ENCODE measurements at places on chromosomes 12 and 14.
A peak's percentile ranks its signal among the peaks of the same experiment; 100 is the strongest.

- no peak for DNase-seq
Observed at GRCh38 chr12:52494518-52494917, 1.5 kb upstream of the KRT6A start.

- DNase-seq, result peak; percentile 68
Observed at GRCh38 chr14:25042362-25043299, 7.3 kb downstream of the STXBP6 start.

- no peak for DNase-seq
Observed at GRCh38 chr14:74563233-74563585, 48.8 kb downstream of the LTBP2 start.

GRCh38 chr12:69129017-69129416, 110.4 kb upstream of the CPSF6 start:
- no peak for DNase-seq

- no peak for DNase-seq
Observed at GRCh38 chr12:130158754-130159059, 3.6 kb upstream of the FZD10 start.

DNA sequence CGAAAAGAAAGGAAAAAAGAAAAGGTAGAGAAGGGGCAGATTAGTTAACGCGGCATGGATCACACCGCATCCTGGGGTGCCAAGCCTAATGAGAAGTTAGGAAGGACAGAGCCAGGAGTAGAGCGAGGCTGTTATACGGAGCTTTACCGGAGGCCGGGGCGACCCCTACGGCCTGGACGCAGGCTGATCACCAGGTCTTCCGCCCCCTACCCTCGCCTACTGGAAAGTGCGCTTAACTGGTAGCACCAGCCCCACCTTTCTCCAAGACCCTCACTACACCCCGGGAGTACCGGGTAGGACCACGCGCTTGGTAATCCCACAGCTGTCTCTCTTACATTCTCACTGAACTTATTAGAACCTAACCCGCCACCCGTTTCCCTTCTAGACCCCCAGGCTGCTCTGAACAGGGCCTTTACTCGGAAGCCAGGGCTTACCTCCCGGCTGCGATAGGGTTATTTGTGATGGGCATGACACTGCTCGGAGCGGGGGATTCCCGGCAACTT, 33.8 kb downstream of the WBP11 start:
- no peak for DNase-seq

DNA sequence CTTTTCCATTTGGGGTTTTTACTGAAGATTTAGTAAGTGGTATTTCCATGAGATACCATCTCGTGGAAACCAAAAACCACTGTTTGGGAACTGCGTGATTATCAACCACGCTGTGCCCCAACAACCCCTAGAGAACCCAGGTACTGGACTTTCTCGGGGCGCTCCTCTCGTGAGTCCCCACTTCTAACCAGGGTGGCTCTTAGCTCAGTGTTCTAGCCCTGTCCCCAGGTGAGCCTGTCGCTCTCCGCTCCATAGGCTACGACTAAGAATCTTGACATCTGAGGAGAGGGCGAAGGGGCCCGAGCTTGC, 686 bp downstream of the MCRS1 start:
- no peak for DNase-seq
